Hematopoietic multipotent progenitor cell treated with erythropoietin and hydrocortisone succinate and interleukin-3 and kit ligand, for 17 days (in vitro differentiated cells): ENCODE measurements at places on chromosomes 6 and 20.

- DNase-seq = no peak
Observed at GRCh38 chr6:152273002-152273401, 364.2 kb downstream of the SYNE1 start.

- no peak for DNase-seq
Observed at GRCh38 chr6:144776031-144776819, 491.1 kb downstream of the UTRN start.

DNA sequence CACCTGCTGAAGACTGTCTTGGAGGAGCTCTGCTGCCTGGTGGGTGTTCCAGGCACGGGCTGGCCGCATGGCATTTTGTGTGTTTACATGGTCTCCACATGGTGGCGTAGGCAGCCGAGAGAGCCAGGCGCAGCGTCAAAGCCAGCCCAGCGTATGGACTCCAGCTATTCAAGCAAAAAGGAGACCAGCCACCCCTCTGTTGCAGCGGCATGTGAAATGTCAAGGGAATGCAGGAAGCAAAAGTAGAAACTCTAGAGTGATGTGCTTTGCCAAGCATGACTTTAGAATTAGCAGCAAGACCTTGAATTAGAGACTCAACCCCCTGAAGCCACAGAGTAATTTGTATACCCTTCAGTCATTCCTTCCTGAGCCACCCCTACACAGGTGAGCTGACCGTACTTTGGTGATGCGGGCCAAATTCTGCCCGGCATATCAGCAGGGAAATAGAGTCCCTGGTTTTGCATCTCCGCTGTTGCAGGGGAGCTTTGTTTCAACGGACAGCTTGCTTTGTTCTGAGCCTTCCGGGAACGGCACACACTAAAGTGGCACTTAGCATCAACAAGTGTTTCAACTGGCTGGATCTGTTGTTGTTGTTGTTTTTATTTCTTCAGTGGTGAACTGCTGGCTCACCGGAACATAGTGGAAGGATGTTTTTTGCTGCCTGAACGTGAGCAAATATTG is 48.5 kb downstream of the FNDC1 start:
- no peak for DNase-seq

GRCh38 chr6:167146977-167147376 is 10.8 kb downstream of the GPR31 start:
- no peak for DNase-seq

- DNase-seq = peak; percentile 44
Observed at GRCh38 chr6:73452107-73452461, at the start of gene CGAS. CGAS (minus strand) TSS chr6:73452297; CDS start chr6:73452181, 116 bp downstream.

DNA sequence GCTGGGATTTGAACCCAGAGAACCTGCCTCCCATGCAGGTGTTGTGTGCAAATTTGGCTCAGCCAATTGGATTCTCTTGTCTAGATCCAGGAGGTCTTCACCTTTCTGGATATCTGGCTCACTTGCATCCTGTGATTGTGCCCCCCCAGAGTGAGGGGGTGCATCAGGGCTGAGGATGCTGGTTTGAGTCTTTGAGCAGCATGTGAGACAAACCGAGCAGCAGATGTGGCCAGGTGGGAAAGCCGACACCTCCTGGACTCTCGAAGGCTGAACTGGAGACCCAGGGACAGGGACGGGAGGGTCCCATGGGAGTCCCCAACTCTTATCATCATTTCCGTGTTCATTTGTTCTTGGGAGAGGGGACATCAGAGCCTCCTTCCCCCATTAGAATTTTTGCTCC is 30.6 kb upstream of the SULF2 start:
- DNase-seq = no peak

GRCh38 chr6:121491576-121491975 is 56.1 kb downstream of the GJA1 start:
- no peak for DNase-seq

DNA sequence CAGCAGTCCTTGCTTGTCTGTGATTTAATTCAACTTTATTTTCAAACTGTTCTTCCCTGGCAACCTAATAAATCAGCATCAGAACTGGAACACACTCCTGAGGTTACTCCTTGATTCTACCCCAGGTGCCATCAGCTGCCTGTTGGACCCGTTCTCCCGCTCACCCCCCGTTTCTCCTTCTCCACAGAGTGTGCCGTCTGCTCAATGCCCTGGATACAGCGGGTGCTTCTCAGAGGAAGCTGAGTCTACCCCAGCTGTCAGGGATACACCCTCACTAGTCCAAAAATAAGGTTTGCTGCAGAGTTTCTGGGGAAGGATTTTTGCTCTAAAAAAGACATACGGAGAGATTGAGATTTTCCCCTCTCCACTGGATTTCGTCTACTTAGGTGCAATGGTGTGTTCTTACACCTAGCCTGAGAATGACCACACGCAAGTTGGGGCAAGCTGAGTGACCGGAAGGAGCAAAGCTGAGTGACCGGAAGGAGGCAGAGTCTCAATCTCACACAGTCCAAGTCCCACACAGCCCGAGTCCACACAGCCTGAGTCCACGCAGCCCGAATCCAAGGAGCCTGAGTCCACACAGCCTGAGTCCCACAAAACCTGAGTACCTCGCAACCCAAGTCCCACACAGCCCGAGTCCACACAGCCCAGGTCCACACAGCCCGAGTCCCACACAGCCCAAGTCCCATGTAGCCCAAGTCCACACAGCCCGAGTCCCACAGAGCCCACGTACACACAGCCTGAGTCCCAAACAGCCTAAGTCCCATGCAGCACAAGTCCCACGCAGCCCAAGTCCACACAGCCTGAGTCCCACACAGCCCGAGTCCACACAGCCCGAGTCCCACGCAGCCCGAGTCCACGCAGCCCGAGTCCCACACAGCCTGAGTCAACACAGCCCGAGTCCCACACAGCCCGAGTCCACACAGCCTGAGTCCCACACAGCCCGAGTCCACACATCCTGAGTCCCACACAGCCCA is 58.6 kb upstream of the DACT2 start:
- no peak for DNase-seq

DNA sequence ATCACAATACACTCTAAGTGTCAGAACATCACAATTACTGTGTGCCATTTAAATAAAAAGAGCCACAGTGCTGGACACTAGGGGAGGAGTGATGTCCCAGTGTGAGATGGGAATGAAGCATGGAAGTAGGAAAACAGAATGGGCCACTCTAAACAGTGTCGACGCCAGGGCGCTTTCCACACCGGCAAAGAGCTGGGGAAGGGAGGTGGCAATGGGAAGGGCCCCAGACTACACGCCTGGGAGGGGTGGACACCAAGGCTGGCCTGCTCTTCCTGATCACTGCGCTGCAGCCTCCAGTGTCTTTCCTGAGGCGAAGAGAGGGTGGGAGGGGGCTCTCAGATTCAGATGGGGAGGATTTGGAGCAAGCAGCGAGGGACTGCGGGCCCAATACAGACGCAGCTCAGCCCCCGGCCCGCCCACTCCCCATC is 75.9 kb downstream of the ERMARD start:
- no peak for DNase-seq

GRCh38 chr6:144460327-144461095 is 175.4 kb downstream of the UTRN start:
- no peak for DNase-seq

GRCh38 chr6:51910851-51911250 is 176.6 kb downstream of the PKHD1 start:
- no peak for DNase-seq

DNA sequence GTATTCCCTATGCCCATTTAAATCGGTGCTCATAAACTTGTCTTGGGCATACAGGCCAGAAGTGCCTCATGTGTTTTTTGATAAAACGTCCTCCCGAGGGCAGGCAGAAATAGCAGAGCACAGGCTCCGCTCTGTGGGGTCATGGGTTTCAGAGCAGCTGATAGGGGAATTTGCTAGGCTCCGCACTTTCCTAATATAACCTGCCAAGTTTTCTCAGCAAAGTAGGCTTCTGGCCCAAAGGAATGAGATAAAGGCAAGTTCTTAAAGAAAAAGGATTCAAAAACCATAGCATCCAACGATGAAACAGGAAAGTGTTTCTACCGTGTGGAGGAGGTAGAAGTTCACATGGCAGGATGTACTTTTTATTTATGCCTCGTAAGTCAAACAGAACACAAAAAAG is 69.8 kb upstream of the RALGAPA2 start:
- no peak for DNase-seq

DNA sequence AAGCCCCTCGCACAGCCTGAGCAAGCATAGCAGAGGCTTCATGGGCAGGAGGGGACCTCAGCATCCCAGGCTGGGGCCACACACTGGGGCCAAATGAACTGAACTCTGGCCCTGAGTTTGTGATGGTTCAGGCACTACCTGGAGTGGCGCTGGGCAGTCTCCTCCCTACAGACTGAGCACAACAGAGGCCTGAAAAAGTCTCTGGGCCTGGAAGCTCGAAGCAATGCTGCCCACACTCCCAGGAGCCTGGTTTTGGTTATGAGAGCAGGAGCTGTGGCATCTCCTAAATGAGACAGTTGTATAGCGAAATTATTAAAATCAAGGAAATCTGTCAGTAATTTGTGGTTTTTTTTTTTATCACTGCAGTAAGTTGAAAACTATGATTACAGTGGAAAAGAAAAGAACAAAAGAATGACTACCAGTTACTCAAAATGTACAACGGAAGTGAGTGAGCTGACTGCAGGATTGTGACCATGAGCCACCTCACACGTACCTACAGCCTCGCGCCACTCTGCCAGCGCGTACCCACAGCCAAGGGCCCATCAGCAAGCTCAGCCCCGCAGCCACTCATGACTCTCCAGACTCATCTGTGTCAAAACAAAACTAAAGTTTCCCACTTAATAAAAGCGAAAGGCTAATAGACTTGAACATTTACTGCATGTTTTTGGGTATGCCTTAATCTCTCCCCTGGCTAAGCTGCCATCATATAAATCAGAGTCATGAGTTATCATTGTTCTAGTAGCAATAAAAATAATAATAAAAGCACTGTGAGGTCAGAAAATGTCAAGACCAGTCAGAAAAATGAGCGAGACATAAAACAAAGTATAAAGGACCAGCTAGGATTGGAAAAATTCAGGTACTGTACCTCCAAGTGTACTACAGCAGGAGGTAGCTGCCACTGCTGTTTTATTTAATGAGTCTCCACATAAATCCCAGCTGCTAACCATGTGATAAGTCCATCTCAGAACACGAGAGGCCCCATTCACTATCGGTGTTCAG is 177.0 kb downstream of the FOXC1 start:
- no peak for DNase-seq

GRCh38 chr6:57074383-57074782 is 15.6 kb upstream of the ZNF451 start:
- no peak for DNase-seq

DNA sequence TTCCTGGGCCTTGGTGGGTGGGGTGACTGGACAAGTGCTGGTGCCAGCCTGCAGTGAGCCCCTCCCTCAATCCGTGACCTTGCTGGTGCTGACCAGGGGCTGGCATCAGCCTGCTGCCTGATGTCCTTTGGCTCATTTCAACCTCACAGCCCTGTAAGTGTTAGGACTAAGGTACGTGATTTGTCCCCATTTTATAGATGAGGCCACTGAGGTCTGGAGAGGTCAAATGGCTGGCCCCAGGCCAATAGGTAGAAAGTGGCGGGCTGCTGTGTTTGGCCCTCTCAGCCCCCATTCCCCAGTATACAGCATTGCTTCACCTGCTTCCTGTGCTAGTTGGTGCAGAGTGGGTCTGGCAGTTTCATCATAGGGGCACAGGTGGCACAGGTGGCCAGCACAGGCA is 20.1 kb downstream of the EFCAB8 start:
- DNase-seq = no peak

DNA sequence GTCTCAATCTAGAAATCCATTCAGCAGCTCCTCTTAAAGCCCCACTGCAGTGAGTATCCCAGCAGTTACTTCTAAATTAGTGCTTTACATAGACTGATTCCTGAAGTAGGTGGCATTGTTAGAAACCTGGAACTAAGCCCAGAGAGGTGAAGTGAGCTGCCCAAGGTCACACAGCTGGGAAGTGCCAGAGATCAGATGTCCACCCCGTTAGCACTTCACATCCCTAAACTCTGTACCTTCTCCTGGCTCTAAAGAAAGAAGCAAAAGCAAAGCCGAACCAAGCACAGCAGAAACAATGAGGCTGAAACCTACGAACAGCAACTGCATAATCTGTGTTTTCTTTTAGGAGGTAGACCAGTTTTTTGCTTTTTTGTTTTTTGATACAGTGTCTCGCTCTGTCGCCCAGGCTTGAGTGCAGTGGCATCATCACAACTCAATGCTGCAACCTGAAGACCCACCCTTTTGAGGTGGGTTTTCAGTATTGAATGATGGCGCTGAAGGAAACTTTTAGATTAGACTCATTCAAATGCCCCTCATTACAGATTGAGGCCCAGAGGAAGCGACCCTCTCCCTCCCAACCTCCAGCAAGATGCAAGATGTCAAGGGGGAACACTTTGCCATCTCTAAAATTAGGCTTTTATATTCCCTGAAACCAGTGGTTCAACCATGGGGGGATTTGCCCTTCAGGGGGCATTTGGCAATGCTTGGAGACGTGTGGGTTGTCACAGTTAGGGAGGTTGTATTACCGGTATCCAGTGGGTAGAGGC is 3.2 kb upstream of the ZMYND8 start:
- DNase-seq = no peak

DNA sequence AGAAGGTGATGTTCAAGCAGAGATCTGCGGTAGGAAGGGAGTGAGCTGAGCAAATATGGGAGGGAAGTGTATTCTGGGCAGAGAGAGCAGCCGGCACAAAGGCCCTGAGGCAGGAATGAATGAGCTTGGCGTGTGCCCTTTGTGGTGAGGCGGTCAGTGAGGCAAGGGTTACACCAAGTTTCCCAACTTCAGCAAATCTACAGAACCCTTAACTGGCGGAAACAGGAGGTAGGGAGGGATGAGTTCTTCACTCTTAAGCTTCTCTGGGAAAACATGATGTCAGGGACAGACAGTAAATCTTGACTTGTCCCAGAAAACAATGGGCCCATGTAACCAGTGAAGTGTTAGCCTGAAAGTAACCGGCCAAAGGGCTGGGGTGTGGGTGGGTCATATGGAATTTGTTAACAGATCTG is 97.1 kb upstream of the PTPN1 start:
- DNase-seq = no peak

DNA sequence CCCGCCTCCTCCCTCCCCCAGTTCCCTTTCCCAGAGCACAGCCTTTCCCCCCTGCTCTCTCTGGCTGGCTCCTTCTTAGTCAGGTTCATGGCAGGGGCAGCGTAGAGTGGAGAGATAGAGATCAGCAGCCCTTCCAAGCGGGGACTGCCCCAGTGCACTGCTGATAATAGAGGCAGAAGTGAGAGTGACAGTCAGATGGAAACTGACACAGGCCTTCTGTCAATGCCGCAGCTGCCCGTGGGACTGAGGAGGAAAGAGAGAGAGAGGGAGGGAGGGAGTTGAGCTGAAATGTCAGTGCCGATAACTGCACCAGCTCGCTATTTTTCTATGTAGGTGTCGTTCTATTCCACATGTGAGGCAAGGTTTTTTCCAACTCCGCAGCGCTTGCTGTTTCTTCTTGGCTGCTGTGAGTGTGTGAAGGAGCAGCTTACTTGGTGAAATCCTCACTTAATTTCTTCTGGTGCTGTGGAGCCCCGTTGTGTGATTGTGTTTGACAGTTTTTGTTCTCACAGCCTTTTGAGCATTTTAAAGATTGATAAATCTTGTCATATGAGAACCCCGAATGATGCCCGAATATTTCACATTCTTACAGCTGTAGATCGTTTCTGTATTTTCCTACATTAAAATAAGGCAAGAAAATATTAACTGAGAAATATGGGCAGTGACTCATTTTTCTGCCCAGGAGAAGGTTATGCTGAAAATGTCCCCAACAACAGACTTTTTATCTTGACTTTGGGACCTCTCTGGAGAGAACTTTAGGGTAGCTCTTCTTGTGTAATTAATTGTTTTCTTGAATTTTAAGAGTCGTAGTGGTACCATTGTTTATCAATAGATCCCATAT is 386.4 kb upstream of the MMS22L start:
- DNase-seq = no peak

- no peak for DNase-seq
Observed at GRCh38 chr6:100119261-100119660, 125.2 kb upstream of the MCHR2 start.
